ENCODE measurements at places on chromosomes 5 and 9.

DNA sequence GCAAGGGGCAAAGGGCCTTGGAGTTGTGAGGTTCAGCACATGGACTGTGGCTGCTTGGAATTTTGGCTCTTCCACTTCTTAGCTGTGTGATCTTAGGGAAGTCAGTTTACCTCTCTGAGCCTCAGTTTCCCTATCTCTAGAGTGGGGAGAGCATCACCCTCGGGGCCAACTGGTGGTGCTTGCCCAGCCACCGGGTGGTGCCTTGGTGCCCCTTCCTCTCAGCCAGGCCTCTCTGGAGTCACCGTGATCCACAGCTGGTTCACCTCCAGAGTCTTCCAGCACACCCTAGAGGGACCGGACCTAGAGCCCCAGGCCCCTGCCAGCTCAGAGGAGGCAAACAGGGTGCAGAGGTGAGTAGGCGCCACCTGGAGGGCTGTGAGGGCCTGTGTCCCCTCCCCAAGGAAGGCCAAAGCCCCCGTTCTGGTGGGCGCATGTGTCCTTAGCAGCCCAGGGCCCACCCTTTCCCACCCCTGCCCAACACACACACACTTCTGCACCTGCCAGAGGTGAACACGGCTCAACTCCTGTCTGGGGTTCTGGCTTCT lies 7.7 kb downstream of the ADGRD2 start:
- DNase-seq: no peak

GRCh38 chr5:71817891-71818290 lies 98.8 kb downstream of the CARTPT start:
- no peak for DNase-seq

- no peak for DNase-seq
Observed at GRCh38 chr5:106092455-106092854, 1578.3 kb downstream of the EFNA5 start.

DNA sequence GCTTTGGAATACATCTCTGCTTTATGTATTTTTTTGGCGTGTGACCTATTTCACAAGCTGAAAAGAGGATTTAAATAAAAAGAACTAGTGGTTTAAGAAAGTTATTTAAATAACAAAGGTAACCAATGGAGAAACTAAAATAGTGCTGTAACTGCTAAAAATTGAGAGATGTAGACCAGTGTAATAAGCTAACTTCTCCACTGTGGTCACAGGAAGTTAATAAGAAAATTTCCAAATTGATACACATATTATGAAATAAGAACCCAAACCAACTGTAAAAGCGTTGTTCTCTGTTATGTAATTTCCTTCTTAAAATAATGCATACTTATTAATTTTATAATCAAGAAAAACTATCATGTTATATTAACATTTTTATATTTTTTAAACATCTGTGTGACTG lies 29.1 kb upstream of the ZFAND5 start:
- no peak for DNase-seq

DNA sequence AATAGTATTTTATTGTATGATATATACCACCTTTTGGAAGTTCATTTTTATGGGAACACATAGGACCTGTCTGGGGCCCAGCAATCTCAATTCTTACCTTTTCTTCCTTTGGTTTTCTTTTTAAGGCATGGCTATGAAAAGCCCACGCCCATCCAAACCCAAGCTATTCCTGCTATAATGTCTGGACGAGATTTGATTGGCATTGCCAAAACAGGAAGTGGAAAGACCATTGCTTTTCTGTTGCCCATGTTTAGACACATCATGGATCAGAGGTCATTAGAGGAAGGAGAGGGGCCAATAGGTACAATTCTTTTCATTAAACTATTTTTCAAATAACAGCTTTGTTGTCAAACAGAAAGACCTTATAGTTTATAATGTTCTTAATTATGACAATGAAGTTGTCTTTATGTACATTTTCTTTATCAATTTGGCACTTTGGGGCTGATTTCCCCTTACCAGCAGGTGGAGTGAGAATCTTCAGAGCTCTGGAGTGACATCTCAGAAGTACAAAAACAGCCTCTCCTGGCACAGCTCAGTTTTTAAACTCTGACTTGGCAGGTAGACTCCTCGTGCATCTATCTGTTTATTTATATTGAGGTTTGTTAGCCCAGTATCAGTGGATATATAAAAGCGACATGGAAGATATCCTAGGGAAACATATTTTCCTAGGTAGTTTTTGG lies 25.8 kb downstream of the DDX46 start:
- DNase-seq: no peak

Measured in NCI-H2081 treated with DMSO at 0.1 percent for 48 hours (cell line).